ENCODE measurements at places on chromosomes 1 and 21.

DNA sequence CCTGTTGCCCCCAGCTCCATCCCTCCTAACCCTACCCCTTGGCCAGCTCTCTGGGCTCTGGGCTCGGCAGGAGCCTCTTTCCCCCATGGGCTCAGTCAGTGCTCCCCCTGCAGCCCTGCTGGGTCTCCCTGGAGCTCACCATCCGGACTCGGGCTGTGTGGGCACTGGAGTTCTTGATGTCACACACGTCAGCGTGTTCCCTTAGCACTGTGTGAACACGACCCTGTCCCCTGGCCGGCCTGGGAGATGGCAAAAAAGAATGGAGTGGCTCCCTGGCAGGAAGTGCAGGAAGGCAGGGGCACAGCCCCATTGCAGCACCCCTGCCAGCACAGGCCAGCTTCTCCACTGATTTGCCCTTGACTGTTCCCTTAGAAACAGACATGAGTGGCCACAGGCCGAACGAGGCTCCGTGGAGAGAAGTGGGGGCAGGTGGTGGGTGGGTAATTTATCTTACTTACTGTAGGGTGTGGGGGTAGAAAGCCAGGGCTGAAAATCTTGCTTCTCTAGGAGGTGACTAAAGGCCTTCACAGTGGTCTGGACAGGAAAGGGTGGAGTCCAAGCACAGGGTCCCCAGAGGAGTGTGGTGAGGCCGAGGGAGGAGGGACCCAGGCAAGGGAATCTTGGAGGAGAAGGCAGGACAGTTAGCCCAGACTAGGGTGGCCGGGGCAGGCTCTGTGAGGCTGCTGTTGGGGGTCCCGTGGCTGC, 381.7 kb upstream of the VAMP3 start:
- peak; percentile 42 for DNase-seq

DNA sequence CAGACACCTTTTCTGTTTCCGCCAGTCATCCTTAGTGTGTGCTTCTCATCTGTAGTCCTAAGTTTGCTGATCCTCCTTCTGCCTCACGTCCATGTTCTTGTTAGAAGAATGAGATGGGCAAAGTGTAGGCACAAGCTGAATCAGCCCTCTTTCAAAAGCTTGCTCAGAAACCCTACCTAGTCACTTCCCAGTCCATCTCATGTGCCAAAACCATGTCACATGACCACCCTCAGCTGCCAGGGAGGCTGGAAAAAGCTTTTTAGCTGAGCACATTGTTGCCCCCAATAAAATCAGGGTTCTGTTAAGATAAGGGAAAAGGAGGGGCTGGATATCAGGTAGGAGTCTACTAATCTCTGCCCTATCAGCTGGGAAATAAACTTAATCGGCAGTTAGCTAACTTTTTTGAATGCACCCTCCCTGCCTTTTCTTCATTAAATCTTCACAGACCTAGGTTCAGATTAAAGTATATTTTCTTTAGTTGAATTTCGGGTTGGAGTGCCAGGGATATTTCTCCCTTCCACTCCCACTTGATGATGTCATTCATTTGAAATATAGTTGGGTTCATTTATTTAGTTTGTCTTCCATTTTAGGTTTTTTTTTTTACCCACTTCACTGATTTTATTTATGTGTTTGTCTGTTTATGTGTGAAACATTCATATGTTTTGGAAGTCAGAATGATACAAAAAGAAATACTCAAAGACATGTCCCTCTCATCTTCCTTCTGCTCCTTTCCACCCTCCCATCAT, 129.2 kb downstream of the ROR1 start:
- no peak for DNase-seq

DNA sequence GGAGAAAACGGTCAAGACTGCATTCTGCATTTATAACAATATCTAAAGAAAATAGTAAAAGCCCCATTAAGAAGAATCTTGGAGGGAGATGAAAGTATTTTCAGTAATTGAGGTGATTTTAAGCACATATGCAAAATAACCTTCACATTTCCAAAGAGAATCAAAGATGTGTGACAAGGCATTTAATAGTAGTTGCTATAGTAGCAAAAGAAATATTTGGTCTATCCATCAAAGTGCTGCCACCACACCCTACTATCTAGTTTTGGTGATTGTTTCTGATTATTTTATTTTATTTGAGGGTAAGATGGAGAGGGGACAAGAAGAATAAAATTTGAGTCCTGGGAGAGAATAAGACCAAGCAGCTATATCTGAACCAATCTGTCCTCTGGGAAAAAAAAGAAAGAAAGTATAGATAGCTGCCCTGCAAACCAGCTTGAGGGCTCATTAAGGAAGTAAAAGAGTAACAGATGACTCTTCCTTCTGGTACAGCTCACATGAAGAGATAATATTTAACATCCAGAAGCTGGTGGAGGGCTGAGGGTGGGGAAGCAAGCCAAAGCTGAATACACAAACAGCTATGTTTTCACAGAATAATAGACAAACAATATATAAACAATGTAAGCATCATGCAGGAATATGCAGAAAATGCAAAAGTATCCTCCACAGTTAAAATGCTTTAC, 47.2 kb upstream of the RASAL2 start:
- no peak for DNase-seq

DNA sequence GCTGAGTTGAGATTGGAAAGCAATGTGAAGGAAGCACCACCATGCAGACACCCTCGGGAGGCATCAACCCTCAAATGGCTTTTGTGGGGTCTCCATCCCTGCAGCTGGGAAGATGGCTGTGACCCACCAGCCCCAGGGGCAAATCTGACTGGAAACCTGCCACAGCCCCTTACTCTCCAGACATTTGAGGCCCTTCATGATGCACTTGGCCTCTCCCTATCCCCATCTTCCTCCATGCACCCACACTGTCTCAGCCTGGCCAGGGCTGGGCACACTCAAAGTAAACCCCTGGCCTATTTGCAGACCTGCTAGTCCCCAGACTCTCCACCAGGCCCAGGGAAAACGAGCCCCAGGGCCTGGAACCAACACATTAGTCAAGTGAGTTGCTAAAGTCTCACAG, 205.2 kb downstream of the MATN1 start:
- no peak for DNase-seq

GRCh38 chr1:66276218-66276617, 257.7 kb upstream of the SGIP1 start:
- no peak for DNase-seq

GRCh38 chr1:237809099-237809498, 81.6 kb downstream of the ZP4 start:
- DNase-seq: no peak

DNA sequence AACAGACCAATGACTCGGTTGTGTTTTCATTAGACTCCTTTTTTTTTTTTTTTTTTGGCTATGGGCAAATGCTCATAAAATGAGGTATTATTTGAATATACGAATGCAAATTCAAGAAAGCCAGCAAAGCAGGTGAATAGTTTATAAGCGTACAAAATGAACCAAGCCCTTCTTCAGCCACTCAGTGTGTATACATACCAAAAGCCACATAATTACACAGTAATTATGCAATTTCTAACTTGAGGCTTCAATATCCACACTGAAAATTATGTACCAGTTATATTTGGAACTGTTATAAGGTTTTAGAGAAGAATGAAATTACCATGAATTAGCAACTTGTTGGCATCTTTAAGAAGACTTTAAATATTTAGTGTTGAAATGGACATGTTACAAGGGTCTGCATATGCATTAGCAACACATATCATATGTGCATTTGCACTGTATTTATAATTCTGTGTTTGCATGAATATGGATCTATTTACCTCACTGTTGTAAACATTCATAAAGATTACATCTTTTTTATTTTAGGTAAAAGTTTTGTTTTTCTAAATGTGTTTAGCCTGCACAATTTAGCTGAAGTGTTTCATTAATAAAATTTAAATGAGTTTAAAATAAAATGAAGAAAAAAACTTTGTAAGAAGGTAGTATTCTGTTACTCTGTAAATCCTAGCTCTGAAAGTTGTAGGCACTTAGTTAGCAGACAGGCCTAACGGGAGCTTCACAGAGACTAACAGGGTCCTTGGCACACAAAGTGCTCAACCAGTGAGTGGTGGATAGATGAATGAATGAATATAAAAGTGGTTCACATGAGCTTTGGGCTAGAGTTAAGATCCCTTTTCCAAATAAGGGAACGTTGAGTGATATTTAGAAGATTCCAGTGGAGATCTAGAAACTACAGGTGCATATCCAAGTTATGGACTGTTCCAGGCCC, 241.0 kb upstream of the NFIA start:
- no peak for DNase-seq

DNA sequence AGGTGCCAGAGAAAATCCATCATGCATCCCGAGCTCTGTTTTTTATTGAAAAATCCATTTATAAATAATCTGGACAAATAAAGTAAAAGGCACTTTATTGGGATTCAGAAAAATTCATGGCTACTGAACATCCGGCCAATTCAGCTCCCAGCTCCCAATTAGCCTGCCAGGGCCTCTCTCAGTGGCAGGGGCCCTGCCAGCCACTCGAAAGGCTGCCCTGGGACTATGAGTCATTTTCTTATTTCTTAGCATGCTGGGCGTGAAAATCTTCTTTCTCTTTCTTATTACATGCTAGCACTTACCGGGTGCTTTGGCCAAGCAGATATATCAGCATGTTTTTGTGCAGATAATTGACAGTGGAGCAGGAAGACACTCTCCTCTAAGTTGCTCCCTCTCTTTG, 283.3 kb downstream of the CAMTA1 start:
- DNase-seq: no peak

DNA sequence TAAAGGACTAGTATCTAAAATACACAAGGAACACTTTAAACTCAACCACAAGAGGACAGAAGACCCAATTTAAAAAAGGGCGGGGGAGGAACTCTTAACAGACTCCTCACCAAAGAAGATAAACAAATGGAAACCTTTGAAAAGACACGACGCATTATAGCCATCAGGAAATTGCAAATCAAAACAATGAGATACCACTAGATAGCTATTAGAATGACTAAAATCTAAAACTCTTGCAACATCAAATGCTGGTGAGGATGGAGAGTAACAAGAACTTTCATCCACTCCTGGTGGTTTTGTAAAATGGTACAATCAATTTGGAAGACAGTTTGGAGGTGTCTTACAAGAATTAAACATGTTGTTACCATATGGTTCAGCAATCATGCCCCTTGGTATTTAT, 708.2 kb downstream of the BRINP3 start:
- peak; percentile 8 for DNase-seq

- no peak for DNase-seq
These were observed 180.0 kb downstream of the TTLL7 start for GRCh38 chr1:83818916-83819315.

DNA sequence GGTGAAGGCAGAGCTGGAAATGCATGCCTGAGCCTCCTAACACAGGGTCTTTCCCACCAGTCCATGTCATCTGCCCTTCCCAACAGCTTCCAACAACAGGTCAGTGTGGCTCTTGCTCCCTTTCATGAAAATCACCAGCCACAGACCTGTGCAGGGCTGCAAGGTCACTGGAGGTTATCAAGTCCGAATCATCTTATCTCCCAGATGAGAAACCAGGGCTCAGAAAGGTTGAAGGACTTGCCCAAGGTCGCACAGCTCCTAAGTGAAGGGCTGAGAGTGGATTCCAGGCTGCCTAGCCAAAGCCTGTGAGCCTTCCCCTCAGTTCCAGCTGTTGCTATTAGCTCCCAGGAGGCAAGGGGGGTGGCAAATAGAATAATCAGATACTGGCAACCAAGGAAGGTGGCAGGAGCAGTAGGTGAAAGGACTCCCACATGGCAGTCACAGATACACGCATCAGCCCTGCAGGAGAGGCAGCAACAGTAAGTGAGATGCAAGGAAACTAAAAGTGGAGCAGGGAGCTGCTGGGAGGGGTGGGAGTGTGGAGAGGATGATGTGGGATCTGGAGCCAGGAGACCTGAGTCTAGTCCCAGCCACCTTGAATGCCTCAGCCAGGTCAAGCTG, 74.2 kb downstream of the SSBP3 start:
- no peak for DNase-seq

DNA sequence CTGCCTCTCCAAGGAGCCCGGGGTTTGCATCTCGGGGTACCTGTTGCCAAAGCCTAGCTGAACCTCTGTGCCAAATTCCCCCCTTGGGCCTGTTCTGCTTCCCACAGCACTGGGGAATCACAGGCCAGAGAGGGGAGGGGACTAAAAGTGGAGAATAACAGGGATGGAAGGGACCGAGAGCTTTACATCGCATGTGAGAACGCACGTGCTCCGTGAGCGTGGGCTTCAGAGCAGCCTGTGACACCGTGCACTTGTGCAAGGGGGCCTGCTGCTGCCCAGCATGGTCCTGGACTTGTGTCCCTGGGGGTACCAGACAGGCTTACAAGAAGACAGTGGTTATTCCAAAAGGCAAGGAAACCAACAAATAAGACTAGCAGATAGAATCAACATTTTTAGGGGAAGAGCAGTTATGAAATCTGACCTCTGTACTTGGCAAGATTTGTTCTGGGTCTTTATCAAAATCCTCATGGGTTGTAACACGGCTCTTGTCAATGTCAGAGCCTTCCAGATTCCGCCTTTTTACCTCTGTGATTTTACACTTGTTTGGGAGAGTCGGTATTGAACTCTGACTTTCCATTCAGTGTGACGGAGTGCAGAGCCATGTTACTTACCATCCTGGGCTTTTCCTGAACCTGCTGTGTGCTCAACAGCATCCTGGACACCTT, 36.2 kb upstream of the TNFRSF1B start:
- no peak for DNase-seq

- no peak for DNase-seq
These were observed 31.8 kb downstream of the MEF2D start for GRCh38 chr1:156468693-156469345.

- DNase-seq: no peak
These were observed 27.9 kb downstream of the DOP1B start for GRCh38 chr21:36184545-36184944.

- DNase-seq: no peak
These were observed 128.1 kb downstream of the IER5 start for GRCh38 chr1:181216591-181216994.

Data from astrocyte of the spinal cord (primary cell).